ENCODE measurements at places on chromosomes 5 and 9.

DNA sequence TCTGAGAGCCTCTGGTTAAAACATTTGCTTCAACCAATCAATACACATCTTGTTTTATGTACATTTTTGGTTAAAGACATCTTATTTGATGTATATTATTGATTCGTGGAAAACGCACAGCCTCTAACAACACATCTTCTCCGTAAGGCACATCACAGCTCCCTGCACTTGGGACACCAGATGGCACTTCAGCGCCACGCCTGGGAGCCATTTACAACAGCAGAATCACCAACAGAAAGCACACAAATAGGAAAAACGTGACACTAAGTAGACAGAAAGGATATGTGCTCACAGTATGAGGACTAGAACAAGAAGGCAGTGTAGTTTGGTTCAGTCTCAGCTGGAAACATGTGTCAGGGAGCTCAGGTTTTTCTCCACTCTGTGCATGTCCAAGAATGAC is 199.7 kb downstream of the ROR2 start:
- no peak for DNase-seq

- DNase-seq = peak; percentile 85
These were observed 5.5 kb upstream of the DNAJC21 start for GRCh38 chr5:34923694-34924461.

- DNase-seq = no peak
These were observed 254.1 kb upstream of the IRX4 start for GRCh38 chr5:2136728-2137333.

- DNase-seq = no peak
These were observed 126.7 kb upstream of the SHB start for GRCh38 chr9:38195737-38196161.

DNA sequence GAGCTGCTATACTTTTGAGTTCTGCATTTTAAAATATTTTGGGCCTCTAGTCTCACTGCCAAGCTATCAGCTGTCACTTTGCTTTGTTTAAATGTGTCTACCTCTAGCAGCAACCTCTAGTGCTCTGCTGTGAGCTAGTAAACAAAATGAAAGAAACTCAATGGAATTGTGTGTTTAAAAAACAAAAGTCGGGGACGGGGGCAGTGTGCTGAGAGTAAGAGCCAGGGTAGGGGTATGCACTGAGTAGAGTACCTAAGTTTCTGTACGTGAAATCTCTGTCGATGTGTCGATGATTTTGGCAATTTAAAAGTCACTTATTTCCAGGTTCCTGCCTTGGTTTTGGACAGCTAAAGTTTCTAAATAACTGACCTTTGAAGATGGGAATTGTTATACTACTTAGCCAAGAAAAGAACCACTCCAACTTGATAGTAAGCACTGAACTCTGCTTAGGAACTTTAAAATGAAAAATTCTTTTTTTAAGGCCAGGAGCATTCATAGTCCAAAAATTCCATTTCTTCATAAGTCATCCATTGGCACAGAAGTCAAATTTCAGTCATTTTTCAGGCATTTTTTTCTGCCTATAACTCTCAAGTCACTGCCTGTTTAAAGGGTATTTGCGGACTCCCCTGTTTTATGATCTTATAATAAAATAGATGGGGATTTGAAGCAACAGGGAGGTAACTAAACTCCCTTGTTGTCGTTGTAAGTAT is 111.5 kb downstream of the SAXO1 start:
- no peak for DNase-seq

GRCh38 chr9:100213730-100214477 is 114.9 kb downstream of the INVS start:
- peak; percentile 92 for DNase-seq

GRCh38 chr5:142327111-142327842 is 2.5 kb upstream of the SPRY4 start:
- peak; percentile 51 for DNase-seq

GRCh38 chr5:28864006-28864405 is 1825.6 kb upstream of the CDH9 start:
- DNase-seq = no peak

- DNase-seq = peak; percentile 18
These were observed 106.8 kb upstream of the PTGER4 start for GRCh38 chr5:40572937-40573336.

- no peak for DNase-seq
These were observed 263.6 kb upstream of the PCSK5 start for GRCh38 chr9:75626860-75627259.
